ENCODE measurements at places on chromosomes 3 and 15.

DNA sequence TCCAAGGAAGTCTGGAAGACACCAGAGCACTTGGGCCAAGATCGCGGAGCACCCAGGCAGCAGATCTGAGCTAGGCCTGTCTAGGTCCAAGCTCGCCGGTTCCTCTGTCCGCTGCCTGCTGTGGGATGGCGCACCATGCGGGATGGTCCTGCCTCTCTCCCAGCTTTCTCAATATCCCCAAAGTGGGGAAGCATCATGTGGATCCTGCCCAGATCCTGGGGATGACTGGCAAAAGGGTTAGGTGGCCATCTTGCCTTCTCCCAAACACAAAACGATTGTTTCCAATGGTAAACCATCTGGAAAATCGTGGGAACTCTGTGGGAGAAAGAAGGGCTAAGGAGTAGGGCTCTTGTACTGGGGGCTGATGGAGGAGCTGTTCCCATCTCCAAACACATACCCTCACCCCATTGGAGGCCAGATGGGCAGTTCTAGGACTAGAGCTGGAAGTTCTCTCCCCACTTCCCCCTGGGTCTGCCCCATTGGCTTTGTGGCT lies 8.9 kb downstream of the PRKCD start:
- DNase-seq: no peak

GRCh38 chr3:12312010-12312409 lies 23.1 kb downstream of the PPARG start:
- no peak for DNase-seq

DNA sequence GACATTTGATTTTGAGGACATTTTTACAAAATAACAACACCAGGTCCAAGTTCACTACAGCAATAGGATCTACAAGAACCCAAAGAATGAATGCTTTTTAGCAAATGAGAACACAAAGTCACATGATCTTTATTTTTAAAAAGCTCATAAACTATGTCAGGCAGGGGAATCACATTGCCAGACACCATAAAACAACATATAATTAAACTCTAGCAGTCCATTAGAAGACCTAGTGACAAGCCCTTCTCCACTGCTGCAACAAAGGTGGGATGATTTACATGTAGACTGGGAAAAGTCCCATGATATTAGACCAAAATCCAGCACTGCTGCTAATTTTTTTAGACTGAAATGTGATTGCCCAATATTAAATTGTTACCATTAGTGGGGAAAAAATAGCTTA lies 92.6 kb downstream of the FHIT start:
- DNase-seq: no peak

GRCh38 chr3:30915782-30916181 lies 21.3 kb upstream of the GADL1 start:
- no peak for DNase-seq

DNA sequence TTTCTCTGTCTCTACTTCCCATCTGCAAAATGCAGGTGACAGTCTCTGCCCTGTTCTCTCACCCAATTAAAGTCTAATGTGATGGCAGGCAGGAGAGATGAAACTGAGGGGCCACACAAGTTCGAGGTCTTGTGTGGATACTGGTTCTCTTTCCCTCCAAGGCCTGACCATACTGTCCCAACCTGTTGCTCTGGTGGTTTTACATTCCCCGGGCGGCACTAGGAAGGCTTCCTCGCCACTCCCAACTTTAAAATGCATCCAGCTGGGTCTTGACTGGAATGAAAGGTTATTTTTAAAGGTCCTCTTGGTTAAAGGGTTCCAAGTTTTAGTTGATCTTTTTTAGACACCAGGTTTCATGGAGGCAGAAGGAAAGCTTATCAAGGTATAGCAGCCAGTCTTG lies 37.2 kb downstream of the WHAMM start:
- DNase-seq: no peak

GRCh38 chr3:23601091-23601822 lies 204.5 kb upstream of the UBE2E1 start:
- DNase-seq: no peak

GRCh38 chr15:76058714-76059319 lies 968 bp upstream of the TMEM266 start:
- DNase-seq: peak; percentile 20

GRCh38 chr15:48309740-48310139 lies 21.5 kb upstream of the DUT start:
- DNase-seq: no peak

- DNase-seq: no peak
Observed at GRCh38 chr3:82736696-82737277, 975.3 kb upstream of the GBE1 start.

DNA sequence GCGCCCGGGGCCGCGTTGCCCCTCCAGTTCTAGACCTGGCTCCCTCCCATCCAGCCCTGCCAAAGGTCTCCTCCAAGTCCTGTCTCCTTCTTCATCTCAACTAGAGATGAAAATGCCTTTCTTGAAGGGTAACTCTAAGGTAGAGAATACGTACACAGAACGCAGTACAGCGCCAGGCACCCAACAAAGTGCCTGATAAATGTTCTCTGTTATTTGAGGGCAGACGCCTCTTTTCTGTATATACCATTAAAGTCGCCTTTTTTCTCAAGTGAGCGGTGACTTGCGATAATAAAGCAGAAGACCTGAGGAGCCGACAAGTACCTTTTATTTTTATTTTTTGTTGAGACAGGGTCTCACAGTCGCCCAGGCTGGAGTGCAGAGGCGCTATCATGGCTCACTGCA lies 809 bp downstream of the CRTAP start:
- DNase-seq: no peak

DNA sequence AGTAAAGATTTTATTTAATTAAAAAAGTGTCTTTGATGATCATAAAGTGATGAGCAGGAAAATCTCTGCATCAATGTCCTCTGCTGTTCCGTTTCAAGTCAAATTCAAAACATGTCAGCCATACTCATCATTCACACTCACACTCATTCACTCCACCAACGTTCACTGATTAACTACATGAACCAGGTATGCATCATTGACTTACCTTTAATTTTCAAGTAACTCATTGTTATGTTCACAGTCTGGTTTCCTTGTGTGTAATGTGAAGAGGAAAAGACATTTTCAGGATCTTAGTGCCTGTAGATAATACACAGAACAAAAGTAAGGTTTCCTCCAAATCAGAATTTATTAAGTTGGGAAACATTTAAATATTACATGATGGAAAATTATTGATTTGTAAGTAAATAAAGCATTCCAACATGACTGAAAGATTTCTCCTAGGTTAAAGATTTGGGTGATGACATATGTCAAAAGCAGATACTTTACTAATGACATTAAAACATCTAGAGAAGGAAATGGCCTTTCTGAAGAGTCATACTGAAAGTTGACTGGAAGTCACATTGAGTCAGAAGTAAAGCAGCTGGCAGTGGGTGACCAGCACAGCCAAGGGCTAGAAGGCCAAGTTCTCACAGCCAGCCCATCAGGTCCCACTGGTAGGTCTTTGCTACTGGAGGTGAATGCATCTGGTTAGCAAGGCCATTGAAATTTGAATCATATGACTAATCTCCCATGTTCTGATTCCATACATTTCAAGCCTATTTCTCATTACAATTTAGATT lies 251.9 kb downstream of the CDIN1 start:
- DNase-seq: no peak

DNA sequence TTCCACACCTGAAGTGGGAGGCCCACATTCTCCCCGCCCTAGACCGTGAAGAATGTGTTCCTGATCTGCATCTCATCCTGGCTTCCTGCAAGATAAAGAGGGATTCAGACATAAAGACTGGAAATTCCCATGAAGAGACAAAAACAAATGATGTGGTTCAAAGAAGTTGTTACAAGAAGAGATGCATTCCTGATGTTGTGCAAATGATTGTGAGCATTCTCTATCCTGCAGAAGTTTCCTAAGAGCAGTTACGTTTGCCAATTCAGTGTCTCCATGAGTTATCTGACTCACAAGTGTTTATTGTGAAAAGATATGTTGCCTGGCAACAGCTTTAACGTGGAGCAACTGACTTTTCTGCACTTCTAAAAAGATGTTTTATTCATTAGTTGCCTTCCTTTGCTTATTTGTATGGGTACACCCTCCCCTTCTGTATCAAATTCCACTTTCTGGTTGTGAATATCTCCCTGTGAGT lies 107.8 kb downstream of the ZIC4 start:
- DNase-seq: no peak

GRCh38 chr15:100211855-100212850 lies 129.6 kb downstream of the ADAMTS17 start:
- DNase-seq: no peak

Measured in 8988T (cell line).